ENCODE measurements at places on chromosomes 5 and 9.

DNA sequence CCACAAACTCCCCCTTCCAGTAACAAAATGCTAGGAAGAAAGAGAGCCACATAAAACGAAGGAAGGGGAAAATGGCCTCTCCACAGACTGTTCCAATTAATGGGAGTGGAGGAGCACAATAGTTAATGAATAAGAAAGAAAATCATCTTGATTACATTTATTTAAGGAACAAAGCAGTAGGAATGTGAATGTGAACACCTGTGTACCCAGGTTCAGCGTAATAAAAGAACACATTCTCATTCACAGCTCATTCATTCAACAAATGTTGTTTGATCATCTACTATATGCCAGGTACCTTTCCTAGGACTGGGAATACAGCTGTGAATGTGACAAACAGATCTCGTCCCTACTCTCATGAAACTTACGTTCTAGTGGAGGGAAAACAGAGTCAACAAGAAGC is 35.7 kb downstream of the SIL1 start:
- no peak for DNase-seq

DNA sequence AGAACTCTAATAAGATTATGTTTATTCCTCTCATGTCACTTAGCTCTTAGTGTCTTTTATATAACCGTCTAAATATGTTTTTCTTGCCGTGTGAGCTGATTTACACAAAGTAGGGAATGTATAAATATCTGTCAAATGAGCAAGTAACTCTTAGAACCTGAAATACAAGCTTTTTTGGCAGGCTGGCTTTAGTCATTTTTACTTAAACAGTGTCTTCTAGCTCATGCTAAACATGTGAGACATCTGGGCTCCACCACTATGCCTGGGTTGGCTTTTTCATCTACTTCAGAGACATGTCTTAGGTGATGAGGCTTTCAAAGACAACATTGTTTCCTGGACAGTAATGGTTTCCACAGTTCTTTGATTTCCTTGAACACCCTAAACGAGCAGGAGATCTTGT is 137.2 kb upstream of the ZNF608 start:
- peak; percentile 58 for DNase-seq

DNA sequence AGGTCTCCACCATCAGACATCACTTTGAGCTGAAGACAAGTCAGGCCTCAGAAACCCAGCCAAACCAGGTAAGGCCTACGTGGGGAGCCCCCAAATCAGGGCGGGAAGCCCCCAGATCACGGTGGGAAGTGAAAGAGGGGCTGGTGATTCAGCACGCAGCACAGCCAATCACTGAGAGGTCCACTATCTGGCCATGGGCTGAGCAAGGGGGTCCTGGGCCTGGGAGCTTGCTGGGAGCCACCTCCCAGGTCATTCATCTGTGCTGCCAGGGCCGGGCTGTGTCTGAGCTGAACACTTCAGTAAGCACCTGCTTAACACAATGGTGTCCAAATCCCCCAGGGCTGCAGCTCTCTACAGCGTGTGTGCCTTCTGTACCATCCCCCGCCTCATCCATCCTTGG is 15.5 kb downstream of the MED10 start:
- peak; percentile 14 for DNase-seq

DNA sequence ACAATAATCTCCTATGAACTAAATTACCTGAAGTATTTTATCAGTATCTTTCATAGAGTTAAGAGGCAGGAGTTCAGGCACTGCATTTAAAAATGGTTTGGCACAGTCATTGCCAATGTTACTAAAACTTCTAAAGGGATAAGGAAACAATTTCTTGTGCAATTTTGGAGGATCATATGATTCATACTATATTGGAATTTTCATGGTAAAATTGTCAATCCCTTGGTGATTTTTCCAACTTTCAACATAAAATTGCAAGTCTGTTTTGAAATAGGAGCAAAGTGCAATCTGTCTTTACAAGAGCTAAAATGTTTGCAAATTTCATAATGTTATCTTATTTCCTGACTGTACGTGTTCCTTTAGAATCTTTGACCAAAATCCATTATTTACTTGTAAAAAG is 211.1 kb downstream of the DMRTA1 start:
- no peak for DNase-seq

DNA sequence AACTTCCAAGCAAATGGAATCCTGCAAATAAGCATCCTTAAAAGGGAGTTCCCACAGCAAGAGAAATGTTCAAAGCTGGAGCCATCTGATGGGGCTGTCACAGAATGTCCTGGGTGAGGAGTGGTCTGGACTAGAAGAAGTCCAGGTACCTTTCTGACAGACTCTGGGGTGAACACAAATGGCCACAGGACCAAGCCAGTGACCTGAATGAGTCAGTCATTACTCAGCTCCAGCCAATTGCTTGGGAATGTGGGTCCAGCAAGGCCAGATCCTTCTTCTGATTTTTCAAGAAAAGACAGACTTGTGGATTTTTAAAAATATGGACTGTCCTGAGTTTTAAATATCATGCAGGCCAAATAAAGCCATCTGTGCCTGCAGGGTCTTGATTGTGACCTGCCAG is 30.1 kb downstream of the GALNT10 start:
- no peak for DNase-seq

DNA sequence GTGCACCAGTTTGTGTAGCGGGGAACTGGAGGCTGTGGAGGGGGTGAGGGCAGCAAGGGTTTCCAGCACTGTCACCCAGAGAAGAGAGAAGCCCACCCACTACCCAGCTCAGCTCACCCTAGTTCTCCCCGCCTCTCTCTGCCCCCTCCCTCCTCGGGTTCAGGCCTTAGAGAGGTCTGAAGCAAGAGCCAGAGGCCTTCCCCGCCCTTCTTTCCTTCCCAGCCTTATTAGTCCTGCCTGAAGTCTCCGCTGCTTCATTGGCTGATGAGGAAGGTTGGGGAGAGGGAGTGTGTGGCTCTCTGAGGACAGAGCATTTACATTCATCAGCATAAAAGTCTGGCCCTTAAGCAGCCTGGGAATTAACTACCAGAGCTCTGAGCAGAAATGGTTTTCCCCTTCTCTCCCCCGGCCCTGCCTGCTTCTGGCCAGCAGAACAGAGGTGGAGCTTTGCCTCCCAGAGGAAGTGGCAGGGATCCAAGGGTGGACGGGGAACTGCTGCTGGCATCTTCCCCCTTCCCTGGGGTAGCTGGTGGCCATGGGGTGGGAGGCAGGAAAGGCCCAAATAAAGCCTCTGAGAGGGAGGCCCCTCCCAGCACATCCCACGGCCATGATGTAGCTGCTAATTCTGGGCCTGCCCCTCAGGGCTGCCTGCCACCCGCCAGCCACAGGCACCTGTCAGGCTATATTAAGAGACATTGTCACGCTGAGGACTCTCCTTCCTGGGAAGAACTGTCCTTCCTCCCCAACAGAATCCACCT is 4.1 kb downstream of the DNAJB5 start:
- DNase-seq, result peak; percentile 90

DNA sequence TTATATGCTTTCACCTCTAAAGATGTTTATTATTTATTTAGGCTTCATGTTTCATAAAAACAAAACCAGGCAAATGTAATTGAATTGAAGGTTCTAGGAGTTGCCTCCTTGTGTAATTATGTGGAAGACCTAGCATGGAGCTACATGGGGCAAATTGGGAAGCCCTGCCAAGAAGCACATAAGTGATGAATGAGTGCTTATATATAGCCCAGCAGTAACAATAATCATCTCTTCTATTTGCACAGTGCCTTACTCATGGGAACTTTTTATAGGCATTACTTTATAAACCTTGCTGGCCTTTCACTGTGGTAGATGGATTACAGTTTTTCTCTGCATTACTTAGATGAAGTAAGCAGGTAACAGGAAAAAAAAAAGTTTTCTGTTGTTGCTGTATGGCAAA is 40.0 kb upstream of the GRAMD2B start:
- peak; percentile 51 for DNase-seq

DNA sequence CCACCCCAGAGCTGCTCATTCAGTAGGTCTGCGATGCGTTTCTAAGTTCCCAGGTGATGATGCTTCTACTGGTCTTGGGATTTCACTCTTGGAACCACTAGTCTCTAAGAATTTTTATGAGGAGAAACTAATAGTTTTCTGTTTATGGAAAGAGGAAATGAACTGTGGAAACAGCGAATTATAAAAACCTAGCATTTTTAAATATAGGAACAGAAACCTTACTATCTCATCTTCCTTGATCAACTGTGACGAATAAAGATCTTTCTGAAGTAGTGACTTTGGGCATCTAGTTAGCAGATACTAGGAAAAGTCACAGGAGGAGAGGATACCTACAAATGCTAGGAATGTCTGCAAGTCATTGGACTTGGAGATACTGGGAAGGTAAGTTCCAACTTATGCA is 376.8 kb upstream of the RFX3 start:
- no peak for DNase-seq

- DNase-seq, result no peak
Observed at GRCh38 chr5:147375151-147375550, 134.7 kb downstream of the DPYSL3 start.

DNA sequence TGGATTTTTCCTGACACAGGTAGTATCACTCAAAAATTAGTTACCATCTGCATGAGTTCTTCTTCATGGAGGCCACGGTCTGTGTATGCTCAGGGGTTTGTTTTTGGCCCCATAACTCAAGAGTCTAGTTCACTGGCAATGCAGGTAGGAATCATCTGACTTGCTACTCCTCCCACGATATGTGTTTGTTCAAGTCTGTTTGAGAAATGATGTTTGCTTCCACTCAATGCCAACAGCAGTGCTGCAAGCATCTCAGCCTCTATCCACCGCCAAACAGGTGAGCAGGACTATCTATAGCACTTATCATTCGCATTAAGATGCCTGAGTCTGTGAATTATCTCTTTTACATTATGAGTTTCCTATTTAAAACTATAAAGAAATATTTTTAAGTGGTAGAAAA is 264.8 kb upstream of the PTGER4 start:
- no peak for DNase-seq

GRCh38 chr9:97747201-97747965 is 50.2 kb upstream of the XPA start:
- no peak for DNase-seq

DNA sequence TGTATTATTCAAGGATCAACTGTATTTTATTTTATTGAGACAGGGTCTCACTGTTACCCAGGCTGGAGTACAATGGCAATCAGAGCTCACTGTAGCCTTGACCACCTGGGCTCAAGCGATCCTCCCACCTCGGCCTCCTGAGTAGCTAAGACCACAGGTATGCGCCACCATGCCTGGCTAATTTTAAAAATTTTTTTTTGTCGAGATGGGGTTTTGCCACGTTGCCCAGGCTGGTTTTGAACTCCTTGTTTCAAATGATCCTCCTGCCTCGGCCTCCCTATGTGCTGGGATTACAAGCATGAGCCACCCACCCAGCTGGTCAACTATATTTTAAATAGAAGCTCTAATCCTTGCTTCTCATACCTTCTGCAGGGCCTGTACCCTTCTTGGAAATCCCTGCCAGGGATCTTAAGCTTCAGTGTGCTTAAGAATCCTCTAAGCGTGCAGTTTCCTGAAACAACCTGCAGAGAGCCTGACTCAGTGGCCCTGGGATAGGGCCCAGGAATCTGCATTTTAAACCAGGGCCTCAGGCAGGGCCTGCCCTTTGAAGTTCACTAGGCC is 2.9 kb downstream of the AKNA start:
- no peak for DNase-seq

DNA sequence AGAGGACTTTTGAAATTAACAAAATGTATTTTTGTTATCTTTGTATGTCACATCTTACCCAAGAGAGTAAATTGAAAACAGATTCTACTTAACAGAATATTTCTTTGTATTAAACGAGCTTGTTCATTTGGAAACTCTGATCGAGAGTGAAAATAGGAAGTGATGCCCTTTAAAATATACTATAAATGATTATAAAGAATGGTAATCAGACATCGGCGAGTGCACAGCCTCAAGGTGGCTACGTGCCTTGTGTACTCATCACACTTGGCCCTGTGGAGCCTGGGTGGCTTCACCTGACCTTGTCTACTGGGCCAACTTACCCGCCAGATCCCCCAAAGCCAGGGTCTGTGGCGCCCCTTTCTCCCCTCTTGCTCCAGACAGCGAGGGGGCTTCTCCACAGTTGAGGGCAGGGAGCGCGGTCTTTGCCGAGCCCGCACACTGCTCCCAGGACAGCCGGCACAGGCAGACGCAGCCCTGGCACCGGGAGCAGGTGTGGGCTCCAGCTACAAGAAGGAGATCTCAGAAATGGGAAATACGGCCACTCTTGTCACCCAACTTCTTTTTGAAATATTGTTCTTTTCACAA is 243.2 kb downstream of the CEMIP2 start:
- no peak for DNase-seq

DNA sequence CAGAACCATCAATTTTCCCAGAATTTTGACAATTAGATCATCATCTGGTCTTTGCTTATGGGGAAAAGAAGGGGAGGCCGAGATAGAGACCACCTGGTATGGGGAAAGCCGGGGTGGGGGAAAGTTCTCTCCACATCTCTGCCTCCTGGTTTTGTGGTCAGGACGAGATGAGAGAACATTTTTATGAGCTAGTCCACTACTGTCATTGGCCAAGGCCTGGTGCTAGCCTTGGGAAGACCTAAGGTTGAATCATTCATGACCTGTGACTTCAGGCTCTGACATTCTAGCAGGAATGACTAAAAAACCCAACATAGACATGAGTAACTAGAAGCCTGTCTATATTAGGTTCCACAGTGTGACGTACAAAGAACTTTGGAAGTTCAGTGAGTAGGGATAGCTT is 135.2 kb downstream of the PTTG1 start:
- DNase-seq, result no peak

GRCh38 chr9:114574438-114574837 is 13.1 kb upstream of the ATP6V1G1 start:
- no peak for DNase-seq

DNA sequence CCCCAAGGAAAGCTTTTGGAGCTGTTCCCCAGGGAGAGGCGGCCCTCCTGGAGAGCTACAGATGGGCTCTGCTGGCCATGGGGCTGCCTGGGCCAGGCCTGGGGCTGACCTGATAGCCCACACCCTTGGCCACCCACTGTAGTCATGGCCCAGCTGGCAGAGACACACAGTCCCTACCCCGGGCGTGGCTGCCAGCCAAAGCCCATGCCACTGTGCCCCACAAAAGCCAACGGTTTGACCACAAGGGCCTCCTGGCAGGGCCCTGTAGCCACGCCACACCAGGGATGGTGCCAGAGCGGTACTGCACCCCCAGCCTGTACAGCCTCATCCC is 15.2 kb downstream of the NACC2 start:
- no peak for DNase-seq

DNA sequence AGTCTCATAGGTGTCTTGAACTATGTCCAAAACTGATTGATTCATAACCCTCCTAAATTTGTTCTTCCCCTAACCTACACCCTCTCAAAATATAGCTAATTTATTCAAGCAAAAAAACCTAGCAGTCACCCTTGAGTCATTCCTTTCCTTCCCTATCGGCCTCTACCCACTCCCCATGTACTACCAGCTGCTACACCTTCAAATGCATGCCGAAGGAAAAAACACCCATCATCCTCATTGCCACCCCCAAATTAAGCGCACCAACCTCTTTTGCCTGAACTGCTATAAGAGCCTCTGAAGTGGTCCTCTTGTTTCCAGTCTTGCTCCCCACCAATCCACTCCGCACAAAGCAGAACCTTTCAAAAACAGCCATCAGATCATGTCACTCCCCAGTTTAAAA is 12.6 kb downstream of the LIFR start:
- no peak for DNase-seq
